ENCODE measurements at places on chromosomes 3 and 15. TPM values are rescaled to one million over a fixed set of nuclear protein-coding genes. Genes with fewer than 3 reads are reported as not detected.
A peak's percentile ranks its signal among the peaks of the same experiment; 100 is the strongest.

DNA sequence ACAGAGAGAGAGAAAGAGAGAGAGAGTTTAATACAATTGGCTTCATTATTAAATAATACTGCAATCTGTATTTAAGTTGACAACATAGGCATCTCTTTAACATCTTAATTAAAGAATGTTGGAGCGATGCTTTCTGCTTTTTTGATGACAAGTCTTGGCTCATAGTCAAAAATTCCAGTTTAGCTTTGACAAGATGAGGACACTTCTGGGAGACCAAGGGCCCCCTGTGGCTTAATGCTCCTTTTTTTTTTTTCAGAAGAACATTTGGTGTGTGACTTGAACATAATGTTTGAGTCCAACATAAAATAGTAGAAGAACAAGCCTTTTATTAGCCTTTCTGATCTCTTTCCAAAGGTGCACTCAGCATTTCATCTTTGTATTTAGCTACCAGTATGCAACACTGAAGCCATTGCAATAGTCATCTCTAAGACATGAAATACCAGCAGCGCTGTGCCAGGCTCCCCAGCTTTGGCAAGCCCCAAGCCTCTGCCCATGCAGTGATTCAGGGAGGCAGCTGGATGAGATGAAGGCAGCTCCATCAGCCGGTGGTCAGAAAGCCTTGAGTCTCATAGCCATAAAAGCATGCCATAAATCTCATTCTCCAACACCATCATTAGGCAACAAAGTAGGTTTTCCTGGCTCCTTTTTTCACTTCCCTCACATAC, 349.4 kb upstream of the SEMA6D start:
- DNase-seq = no peak

DNA sequence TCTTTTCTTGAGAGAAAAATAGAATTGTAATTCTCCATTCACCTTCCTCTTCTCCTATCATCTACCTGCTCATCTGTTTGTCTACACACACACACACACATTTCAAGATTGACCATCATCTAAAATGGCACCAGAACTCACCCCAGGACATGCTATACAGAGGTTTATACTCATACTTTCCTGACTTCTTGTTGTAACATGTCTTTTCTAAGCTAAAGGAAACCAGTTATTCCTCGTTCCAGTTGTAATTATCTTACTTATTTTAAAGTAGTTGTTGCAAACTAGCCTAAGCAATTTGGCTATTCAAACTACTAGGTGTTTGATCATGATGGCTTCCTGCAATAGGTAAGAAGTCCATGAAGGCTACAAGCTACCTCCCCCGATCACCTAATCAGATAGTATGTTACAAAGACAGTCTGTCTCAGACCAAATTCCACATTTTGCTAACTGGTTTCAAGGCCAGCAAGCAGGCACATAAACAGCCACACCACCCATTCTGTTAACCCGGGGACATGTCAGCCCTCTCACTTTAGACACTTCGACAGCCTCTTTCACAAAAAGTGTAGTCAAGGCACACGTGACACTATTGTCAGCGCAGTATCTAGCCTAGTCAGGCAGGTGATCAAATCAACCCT, 189.7 kb downstream of the SHQ1 start:
- DNase-seq = no peak

The POPDC2 gene
- 702 TPM for total RNA-seq

- no peak for DNase-seq
Measured at GRCh38 chr3:192879346-192880031, 38.2 kb downstream of the MB21D2 start.

The SEMA3G gene
- 15.3 TPM for total RNA-seq

The ZBTB11 gene
- 8.4 TPM for total RNA-seq

GRCh38 chr3:65858749-65859148, 180.0 kb downstream of the MAGI1 start:
- DNase-seq = no peak

GRCh38 chr15:63891079-63891767, 57.5 kb upstream of the HERC1 start:
- DNase-seq = peak; percentile 87

The ZNF592 gene
- 25.7 TPM for total RNA-seq

The FMN1 gene
- 2.2 TPM for total RNA-seq

- DNase-seq = no peak
Measured at GRCh38 chr15:40343512-40343911, 2.8 kb upstream of the CCDC9B start.

DNA sequence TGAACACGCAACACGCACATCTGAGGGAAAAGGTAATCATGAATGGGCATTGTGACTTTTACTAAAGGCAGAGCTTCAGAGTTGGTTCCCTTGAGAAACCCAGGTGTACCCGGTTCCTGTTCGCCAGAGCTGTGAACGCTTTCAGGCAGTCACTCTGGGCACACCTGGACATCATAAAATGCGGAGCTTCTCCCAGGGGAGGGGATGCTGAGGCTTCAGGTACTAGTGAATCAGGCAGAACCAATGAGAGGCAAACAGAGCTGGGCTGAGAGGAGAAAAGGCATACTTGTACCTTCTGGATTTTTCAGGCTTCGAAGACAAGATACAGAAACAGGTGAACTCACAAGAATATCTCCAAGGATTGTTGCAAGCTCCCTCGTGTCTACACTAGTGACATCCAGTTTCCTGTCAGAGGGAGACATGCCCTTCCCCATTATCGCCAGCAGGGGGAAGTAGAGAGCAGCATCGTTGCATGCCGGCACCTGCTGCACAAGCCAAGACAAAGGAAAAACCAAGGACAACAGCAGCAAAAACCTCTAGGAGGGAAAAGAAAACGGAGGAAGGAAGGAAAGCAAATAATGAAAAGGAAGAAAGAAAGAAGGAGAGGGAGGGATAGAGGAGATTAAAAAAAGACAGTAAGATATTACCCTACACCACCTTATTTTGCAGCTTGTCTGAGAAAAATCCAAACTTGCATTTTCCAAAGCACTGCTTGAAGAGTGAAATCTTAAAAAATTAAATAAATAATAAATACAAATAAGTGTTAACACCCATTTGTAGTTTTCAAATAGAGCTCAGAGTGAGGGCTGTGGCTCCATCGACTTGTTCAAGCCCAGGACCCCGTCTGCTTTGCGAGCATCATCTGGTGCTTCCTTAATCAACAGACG, 2.0 kb downstream of the AHSG start:
- DNase-seq = peak; percentile 85

DNA sequence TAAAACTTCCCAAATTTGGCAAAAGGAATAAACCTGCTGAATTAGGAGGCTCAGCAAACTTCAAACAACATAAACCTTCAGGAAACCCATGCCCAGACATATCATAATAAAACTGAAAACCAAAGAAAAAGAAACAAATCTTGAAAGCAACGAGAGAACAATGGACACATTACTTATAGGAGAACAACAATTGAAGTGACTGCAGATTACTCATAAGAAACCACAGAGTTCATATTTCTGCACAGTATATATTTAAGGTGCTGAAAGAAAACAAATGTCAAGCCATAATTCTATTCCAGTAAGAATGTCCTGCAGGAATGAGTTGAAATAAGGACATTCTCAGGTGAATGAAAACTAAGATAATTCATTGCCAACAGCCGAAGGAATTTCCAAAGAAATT, 80.8 kb upstream of the PROK2 start:
- DNase-seq = no peak

- DNase-seq = no peak
Measured at GRCh38 chr3:187839422-187839821, 94.2 kb upstream of the BCL6 start.

DNA sequence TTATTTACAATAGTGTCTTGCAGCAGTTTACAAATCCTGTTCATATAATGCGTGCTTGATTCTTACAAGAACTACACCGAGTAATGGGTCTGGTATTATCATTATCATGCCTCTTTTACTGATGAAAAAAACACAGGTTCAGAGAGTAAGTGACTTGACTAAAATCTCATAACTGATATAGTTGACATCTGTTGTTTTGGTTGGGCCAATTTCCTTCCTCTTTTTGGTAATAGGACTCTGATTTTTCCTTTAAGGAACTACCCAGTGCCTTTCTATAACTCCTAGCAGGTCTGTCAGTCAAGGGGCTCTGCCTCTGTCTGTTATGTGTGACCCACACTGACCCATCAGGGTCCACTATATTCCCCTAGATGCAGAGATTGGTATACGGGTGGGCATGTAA, 14.6 kb upstream of the BLOC1S6 start:
- no peak for DNase-seq

GRCh38 chr3:102265720-102266119, 169.1 kb upstream of the ZPLD1 start:
- DNase-seq = no peak

DNA sequence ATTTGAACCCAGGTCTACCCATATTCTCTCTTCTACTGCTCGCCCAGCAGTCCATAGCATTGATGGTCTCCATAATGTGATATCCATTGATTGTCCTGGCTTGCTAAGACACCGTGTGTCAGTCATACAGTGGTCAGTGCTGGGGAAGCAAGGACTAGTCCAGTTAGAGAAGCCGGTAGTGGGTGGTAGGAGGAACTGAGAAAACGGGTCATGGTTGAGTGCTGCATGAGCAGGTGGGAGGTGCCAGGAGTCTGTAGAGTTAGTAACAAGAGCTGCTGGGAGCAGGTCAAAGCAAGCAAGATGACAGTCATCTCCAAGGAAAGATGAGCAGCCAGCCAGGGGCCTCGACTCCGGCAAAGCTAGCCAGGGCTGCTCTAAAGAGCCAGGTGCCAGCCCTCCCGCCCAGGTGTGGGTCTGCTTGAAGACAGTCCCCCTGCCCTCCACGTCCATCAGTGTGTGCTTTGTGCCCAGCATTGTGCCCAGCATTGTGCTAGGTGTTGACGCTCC, 29.5 kb upstream of the USP3 start:
- peak; percentile 63 for DNase-seq

The MYZAP gene
- total RNA-seq = 658 TPM

- peak; percentile 67 for DNase-seq
Measured at GRCh38 chr3:66392512-66392911, 108.3 kb downstream of the LRIG1 start.

DNA sequence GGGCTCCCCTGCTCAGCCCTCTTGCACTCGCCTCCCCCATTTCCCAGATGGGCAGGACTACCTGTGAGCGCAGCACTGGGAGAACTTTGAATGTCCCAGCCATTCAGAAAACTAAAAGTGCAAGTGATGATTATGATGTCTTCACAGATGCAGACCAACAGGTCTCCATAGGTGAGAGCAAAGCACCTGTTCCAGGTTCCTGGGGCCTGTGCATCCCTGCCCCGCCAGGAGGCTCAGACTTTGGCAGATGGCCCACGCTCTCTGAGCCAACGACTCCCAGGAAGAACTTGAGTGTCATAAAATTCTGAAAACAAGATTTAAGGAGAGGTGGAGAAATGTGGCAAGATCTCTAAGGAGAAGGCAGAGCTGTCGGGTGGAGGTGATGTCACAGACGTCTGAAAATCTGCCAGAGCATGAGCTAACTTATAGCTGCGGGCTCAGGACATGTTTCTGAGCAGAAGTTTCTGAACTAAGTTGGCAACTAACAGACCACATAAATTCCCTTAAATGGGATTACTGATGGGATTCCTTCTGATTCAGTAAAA, 110.8 kb upstream of the IGF1R start:
- DNase-seq = no peak
